ENCODE measurements at places on chromosomes 7 and 10. TPM values are rescaled to one million over a fixed set of nuclear protein-coding genes. Genes with fewer than 3 reads are reported as not detected.

DNA sequence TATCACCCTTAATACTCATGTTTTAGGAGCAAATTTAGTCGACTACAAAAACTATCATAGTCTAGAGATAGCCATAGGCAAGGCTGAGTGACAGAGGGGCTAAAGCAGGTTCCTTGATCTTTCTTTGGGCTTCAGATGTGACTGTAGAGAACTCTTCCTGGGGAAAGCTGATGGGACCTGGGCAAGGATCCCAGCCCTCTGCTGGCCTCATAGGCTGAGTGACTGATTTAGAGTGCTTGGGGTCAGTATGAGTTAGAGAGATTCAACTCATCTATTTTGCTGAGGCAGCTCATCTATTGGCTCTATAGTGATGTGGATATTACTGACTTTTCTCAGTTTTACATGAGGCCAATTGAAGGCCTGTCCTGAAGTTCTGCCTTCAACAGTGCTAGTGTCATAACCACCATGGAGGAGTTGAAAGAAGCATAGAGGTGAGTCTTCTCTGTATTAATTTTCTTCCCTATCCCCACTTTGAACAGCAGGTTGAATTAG is 81.6 kb downstream of the SAMD9 start:
- no peak for DNase-seq
- H3K4me3 ChIP-seq = no peak overlapping the region
- no peaks in the 10 kb centered on the region for H3K27me3 ChIP-seq
- no peaks in the 10 kb centered on the region for H3K4me1 ChIP-seq

Gene MSMB
- not detected for total RNA-seq

DNA sequence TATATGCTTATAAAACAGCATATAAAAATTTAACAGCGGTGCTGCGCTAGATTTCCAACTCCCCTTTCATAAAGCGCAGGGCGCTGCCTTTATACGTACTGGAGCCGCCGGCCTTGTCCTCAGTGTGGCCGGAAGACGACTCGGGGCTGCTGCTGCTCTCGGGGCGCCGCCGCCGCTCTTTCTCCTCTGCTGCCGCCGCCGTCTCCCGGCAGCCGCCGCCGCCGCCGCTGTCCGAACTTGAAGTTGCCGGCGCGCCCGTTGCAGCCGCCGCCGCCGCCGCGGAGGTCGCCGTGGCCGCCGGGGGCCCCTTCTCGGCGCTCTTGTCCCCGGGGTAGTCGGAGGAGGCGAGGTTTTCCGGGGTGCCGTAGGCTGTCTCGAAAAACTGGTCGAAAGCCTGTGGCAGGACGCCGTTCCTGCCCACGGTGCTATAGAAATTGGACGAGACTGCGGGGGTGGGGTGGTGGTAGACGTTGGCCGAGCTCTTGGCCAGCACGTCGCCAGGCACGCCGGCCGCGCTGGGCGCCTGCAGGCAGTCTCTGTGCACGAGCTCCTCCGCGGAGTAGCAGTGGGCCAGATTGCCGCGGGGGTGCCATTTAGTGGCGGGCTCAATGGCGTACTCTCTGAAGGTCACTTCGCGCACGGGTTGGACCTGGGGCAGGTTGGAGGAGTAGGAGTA is 557 bp downstream of the HOXA11 start:
- peak overlapping the region; percentile 30 for H3K4me3 ChIP-seq
- H3K27ac ChIP-seq = peak overlapping the region; percentile 78
- no peaks in the 10 kb centered on the region for H3K27me3 ChIP-seq
- no peaks in the 10 kb centered on the region for H3K36me3 ChIP-seq
- no peak for DNase-seq

DNA sequence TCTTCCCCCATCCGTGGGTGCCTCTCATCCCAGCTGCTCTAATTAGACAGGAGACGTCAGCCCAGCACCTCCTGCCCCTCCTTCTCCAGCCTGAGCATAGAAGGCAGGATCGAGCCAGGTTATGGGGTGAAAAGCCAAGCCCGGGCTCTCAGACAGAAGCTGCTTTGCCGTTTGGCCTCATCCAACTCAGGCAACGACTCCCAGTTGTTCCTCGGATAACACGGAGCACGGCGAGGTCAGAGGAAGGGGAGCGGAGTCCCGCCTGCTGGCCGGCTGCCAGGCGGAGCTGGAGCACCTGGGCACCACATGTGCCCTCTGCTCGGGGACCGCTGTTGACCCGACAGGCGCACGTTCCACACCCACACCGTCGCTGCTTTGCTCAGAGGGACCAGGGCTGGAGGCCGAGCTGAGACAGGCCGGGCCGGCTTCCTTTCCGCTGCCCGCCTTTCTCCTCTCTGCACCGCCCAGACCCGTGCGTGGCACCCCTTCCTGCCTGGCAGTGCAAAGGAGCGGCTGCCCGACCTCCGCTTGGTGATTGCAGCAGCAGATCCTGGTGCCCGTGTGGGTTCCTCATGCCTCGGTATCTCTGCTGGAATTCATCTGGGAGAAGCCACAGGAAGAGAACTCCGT is 21.6 kb upstream of the UNCX start:
- no peaks in the 10 kb centered on the region for H3K36me3 ChIP-seq
- no peak for DNase-seq
- no peaks in the 10 kb centered on the region for H3K4me1 ChIP-seq
- H3K27ac ChIP-seq = no peak overlapping the region
- no peak overlapping the region for H3K4me3 ChIP-seq
- no peaks in the 10 kb centered on the region for H3K27me3 ChIP-seq

DNA sequence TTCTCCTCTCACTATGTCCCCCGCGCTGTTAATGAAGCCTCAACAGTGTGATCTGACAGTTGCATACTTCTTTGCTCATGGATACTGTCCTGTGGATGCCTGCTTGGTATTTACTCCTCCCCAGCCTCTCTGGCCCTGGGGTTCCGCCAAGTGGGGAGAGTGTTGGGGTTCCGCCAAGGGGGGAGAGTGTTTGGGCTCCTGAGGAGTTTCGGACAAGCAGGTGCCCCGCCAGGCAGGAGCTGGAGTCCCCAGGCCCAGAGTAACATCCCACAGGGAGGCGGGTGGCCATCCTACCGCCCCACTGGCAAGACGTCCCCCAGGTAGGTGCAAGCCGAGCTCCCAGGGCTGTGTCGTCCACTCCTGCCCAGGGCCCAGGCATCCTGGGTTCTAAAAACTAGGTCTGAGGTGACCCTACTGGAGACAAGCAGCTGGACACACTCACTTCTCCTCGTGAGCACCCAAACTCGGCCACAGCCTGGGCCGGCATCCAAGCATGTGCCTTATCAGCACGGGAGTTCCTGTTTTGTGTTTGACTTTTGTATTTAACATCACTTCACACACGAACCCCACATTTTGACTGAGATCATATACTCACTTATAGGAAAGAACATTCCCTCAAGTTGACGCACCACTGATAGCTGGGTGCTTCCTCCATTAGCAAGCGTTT is 34.2 kb downstream of the CAMK2B start:
- H3K4me1 ChIP-seq = no peaks in the 10 kb centered on the region
- H3K4me3 ChIP-seq = no peak overlapping the region
- peak; percentile 10 for DNase-seq
- H3K27ac ChIP-seq = no peak overlapping the region
- H3K36me3 ChIP-seq = no peaks in the 10 kb centered on the region

- DNase-seq = no peak
- no peak overlapping the region for H3K27ac ChIP-seq
- H3K4me3 ChIP-seq = no peak overlapping the region
- H3K4me1 ChIP-seq = peaks cover 18% of the 10 kb centered on the region
Measured at GRCh38 chr7:47233996-47234395, 347.9 kb downstream of the TNS3 start.

DNA sequence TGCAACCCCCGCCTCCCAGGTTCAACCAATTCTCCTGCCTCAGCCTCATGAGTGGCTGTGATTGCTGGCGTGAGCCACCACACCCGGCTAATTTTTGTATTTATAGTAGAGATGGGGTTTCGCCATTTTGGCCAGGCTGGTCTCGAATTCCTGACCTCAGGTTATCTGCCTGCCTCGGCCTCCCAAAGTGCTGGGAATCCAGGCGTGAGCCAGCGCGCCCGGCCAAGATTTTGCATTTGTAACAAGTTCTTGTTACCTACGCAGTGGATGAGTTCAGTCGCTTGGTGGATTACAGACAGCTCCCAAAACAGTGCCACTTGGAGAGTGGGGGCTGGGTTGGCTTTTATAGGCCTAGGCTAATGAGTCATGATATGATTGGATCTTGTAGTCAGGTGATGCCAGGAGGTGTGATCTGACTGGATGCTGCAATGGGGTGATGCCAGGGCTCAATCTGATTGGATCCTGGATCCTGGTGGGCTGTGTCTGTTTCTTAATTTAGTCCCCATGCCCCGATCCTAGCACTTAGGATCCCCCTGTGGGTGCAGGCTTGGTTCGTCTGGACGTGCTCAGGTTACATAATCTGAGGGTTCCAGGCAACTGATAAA is 20.3 kb downstream of the SBDS start:
- no peaks in the 10 kb centered on the region for H3K27me3 ChIP-seq
- no peak for DNase-seq
- no peak overlapping the region for H3K27ac ChIP-seq
- no peak overlapping the region for H3K4me3 ChIP-seq
- no peaks in the 10 kb centered on the region for H3K4me1 ChIP-seq

DNA sequence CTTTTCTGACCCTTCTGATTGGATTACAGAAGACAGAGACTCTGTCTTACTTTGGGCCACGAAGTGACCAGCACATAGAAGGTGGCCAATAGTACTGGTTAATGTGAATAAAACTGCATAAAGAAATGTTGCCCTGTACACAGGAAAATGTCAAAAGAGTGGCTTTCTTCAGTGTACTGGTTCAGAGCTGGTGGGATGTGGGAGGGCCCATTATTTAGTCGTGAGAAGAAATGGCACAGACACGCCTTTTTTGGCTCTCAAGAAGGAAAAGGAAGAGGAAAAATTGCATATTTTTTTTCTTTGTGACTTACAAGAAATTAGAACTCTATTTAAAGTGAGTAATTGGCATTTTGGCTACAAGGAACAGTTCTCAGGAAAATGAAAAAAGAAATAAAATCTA is 129.7 kb downstream of the DGKI start:
- H3K27ac ChIP-seq = no peak overlapping the region
- no peak overlapping the region for H3K4me3 ChIP-seq

- no peaks in the 10 kb centered on the region for H3K36me3 ChIP-seq
- no peaks in the 10 kb centered on the region for H3K4me1 ChIP-seq
- no peak for DNase-seq
- H3K27ac ChIP-seq = no peak overlapping the region
Measured at GRCh38 chr7:31602041-31602625, 84.9 kb upstream of the PPP1R17 start.

DNA sequence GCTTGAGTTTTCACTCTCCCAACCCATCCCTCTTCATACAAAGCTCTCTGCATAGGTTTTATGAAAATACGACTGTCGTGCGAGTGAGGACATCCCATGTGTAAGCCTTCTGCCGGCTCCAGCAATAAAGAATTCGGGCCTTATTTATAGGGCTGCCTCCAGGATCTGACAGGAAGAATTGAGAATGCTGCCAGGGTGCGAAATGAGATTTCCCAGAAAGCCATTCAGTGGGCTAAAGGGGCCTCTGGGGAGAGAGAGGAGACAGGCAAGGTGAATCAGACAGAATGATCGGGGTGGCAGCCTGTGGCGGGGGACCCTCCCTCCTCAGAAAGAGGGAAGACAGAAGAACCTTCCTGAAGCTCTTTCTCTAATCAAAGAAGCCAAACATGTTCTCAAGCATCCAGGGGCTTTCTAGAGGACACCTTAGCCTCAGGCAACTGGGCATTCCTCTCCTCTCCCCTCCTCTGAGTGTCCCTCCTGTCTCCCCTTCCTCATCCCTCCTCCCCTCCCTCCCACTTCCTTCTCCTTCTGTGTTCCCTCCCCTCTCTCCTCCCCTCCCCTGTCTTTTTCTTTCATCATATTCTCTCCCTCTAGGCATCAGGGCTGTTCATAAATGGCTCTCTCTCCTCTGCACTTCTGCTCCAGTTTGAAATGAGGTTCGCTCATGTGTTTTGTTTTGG is 410.9 kb downstream of the TYW1 start:
- no peaks in the 10 kb centered on the region for H3K4me1 ChIP-seq
- no peaks in the 10 kb centered on the region for H3K36me3 ChIP-seq
- no peaks in the 10 kb centered on the region for H3K27me3 ChIP-seq

DNA sequence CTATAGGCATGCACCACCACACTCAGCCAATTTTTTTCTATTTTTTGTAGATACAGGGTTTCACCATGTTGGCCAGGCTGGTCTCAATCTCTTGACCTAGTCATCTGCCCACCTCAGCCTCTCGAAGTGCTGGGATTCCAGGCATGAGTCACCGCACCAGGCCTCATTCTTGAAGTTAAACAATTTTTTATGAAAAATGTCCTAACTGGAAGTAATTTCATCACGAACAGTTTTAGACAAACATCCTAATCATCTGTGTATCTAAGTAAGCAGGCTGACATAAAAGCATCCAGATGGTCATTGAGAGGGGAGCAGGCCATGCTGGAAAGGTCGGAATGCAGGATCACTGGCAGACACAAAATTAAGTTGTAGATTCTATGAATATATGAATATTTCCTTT is 269.1 kb downstream of the ZMYND11 start:
- H3K4me1 ChIP-seq = no peaks in the 10 kb centered on the region
- H3K27ac ChIP-seq = no peak overlapping the region
- no peak overlapping the region for H3K4me3 ChIP-seq
- DNase-seq = no peak
- H3K27me3 ChIP-seq = no peaks in the 10 kb centered on the region

- no peaks in the 10 kb centered on the region for H3K4me1 ChIP-seq
- no peak overlapping the region for H3K27ac ChIP-seq
- no peaks in the 10 kb centered on the region for H3K27me3 ChIP-seq
- no peak overlapping the region for H3K4me3 ChIP-seq
- H3K36me3 ChIP-seq = no peaks in the 10 kb centered on the region
Measured at GRCh38 chr7:117219485-117219884, 103.4 kb downstream of the WNT2 start.

Gene IQUB
- 1.8 TPM for total RNA-seq

Gene ANKRD61
- not detected for total RNA-seq

DNA sequence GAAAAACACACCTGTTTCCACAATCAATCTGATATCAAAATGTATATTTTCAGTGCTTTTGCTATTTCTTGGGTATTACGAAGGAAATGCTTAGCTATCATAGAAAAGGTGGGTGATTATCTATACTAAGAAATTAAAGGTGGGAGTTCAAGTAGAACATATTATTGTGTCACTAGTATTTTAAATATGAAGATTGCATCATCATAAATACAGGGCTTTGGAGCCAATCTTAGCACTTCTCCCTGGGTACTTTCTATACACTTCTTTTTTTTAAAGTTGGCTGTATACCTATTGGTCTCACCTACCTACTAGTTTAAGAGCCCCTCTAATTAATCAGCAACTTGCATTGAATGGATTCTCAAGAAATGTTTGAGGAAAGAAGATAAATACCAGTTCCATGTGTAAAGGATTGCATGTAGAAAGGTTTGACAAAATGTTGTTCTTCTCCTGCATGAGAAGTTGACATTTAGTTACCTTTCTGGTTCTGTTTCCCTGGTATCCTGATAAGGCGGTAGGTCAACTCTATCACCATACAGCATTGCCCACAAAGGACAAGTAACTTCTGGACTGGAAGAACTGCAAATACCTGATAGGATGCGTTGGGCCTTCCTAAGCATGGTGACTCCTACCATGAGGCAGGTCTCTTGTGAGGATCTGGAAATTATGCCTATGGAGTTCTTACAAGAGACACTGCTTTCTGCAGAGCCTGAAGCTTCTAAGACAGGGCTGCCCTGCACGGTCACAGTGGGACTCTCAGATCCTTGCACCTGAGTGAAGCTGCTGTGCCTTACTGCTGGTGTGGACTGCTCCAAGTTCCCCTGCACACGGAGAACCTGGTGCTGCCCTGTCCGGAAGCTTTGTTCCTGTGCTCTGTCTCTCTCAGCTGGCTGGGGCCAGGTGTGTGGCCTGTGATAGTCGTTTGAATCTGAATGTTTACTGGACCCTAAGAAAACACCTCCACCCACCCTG is 32.1 kb upstream of the PDSS1 start:
- H3K4me3 ChIP-seq = no peak overlapping the region
- no peaks in the 10 kb centered on the region for H3K27me3 ChIP-seq
- H3K4me1 ChIP-seq = no peaks in the 10 kb centered on the region
- H3K27ac ChIP-seq = no peak overlapping the region
- H3K36me3 ChIP-seq = no peaks in the 10 kb centered on the region

All from tibial nerve (tissue), 4 donors.